ENCODE measurements at places on chromosomes 7 and 10.

GRCh38 chr7:155818154-155818819, 6.0 kb upstream of the SHH start:
- DNase-seq, result no peak

- DNase-seq, result no peak
Measured at GRCh38 chr10:94423627-94424026, 21.3 kb downstream of the TBC1D12 start.

- no peak for DNase-seq
Measured at GRCh38 chr10:11003679-11004078, 14.0 kb upstream of the CELF2 start.

DNA sequence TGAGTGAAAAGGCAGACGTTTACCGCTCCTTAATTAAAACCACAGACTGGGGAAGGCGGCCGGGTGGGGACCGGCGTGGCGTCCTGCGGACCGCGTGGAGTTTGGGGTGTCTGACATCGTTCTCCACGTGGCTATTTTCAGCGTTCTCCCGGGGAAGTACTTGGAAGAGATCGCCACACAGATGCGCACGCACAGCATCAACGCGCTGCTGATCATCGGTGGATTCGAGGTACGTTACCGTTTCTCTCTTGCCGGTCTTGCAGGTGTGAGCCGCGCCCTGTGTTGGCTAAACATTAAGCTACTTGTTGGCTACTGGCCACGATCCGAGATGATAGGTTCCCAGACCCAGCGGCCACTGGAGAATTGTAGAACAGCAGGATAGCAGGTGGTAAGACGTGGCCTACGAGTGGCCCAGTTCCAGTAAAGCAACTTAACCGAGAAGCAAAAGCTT, 51.3 kb downstream of the PFKP start:
- no peak for DNase-seq

DNA sequence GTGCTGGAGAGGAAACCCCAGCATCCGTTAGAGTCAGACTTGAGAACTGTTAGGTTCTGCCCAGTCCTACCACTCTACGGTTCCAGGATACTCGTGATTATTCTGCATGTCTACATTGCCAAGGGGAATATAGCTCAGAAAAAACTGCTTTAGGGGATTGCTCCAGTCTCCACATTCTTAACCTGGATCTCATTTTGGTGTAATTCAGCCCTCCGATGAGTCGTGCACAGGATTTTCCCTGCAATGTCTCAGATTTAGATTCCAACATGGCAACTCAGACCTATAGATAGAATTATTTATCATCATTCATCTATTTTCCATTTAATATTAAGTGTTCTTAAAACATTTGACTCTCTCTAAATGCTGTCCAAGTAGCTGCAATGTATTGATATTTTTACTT, 121.1 kb upstream of the ZEB1 start:
- DNase-seq, result no peak

DNA sequence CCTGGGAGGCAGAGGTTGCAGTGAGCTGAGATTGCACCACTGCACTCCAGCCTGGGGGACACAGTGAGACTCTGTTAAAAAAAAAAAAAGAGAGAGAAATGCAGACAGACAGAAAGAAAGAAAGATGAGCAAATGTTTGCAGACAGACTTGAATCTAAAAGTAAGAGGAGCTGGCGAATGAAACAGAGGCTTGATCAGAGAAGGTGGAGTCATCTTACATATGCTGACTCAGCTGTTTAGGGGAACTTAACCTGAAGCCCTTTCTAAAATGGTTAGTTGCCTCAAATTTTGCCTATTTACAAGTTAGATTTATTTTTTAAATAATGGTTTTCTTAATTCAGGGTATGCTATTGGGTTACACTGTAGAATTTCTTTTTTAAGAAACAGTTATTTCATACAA, 5.4 kb downstream of the FAM171A1 start:
- DNase-seq, result no peak

DNA sequence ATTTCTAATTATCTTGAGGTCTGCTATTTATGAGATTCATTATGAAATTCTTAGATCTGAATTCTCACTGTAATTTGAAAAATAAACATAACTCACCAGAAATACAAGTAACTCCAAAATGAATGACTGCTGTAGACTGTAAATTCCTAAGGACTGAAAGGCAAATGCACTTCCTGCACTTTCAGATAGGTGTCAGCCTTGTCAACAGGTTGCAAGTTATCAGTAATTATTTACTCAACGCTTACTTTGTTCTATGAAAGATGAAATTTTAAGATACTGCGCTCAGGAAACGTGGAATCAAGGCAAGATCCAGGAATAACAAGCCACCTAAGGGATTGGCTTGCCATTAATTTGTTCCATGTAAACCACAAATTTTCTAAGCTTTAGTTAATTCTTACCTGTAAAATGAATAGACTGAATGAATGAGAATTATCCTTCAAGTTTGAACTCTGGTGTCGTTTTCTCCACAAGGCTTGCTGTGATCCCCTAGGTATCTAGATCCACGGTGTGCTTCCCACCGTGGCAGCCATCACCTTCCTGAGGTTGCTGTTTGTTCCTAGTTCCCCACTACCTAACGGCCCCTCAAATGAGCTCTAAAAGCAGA, 12.6 kb downstream of the DHX32 start:
- no peak for DNase-seq

DNA sequence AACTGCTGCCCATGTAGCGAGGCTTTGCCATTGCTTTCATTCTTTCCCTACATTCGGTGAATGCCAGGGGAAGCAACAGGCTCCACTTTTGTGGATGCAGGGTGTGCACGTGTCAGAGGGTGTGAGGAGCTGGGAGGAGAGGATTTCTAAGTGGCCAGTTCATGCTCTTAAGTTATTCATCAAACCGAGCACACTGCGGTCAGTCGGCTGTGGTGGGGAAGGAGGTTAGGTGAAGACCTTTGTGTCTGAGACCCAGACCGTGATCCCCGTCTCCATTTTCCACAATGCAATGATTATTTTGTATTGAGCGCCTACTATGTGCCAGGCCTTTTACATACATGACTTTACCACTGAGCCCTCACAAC, 438.6 kb upstream of the GALNT17 start:
- no peak for DNase-seq

GRCh38 chr7:155961241-155962190, 149.3 kb upstream of the SHH start:
- DNase-seq, result no peak

DNA sequence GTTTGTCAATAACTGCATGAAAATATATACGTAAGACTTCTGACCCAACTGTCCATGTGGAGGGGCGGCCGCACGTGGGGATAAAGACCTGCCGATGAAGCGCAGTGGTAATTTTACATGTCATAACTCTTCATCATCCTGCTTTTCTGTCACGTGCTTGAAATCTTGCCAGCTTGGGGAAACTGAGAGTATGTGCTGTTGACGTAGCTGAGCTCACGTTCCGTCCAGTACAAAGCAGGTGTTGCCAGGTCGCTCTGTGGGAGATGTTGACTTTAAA, 105.1 kb downstream of the INPP5A start:
- no peak for DNase-seq

DNA sequence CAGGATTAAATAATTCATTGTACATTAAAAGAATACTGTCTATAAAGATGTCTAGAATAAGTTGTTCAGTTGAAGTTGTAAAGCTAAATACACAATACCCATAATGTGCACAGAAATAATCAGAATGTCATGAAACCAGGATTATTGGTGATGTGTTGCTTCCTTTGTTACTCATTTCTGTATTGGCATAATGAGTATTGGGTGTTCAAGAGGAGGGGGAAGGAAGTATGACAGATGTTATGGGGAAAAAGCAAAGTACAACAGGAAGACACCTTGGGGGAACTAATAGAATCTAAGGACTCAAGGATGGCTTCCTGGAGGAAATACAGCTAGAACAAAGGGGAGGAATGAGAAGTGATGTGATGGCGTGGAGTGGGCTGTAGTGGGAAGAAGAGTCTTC, 15.0 kb downstream of the ANKRD1 start:
- DNase-seq, result no peak

DNA sequence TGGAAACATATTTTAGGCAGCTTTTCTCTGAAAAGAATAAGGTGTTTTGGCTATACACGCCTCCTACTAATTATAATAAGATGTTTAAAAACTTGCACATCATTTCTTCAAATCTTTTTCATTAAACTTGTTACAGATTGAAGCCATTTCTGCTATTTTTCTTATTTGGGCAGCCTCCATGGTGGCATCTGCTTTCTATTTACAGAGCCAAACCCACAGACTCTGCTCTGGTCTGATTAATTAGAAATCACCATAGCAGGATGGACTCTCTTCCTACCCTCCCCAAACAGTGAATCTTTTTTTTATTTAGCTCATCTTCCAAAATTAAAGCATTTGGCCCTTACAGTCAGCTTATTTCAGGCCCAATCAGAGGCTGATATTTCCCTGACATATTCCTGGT, 85.7 kb upstream of the AOAH start:
- no peak for DNase-seq

GRCh38 chr10:31099664-31100063, 68.0 kb upstream of the ZNF438 start:
- DNase-seq, result no peak

DNA sequence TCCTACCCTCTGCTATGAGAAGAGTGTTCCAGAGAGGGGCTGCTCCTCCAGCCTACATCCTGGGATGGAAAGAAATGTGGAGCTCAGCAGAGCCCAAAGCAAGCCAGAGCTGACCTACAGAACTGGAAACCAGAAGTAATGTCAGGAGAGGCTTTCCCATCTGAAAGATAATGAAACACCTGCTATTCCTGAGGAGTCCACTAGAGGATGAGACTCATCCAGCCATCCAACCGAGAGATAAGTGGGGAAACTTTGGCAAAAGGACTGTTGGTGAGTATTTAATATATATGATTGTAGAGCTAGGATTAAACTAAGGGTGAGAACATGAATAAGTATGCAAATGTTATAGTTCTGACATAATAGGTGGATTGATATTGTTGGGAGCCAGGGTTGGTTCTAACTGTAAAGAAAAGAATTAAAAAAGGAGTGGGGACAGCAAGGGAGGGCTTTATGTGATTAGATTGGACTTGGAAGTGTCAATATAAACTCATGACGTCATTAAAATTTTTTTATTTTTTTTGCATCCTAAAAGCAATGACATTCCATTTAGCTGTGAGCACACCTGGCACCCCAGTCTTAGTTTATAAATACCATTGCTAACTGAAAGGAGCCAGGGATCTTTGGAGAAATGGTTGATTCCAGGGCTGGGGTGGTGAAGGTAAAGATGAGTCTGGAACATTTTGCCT, 312.8 kb upstream of the NFE2L3 start:
- DNase-seq, result no peak

DNA sequence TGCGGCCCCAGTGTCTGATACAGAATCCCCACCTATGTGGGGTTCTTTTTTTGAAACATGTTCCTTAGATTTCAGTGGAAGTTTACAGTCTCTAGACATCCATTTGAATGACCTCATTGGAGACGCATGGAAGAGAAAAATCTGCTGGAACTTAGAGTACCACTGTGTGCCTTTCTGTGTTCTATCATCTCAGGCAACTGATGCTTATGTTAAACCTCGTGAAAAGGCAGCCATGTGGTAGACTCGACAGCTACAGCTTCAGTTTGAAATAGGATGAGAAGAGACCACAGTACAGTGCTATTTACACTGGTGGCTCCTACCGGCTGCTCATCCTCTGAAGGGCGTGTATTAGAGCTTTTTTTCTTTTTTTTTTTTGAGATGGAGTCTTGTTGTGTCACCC, 74.4 kb downstream of the FAM171A1 start:
- DNase-seq, result no peak

- no peak for DNase-seq
Measured at GRCh38 chr10:80502621-80503583, 34.8 kb upstream of the SH2D4B start.

DNA sequence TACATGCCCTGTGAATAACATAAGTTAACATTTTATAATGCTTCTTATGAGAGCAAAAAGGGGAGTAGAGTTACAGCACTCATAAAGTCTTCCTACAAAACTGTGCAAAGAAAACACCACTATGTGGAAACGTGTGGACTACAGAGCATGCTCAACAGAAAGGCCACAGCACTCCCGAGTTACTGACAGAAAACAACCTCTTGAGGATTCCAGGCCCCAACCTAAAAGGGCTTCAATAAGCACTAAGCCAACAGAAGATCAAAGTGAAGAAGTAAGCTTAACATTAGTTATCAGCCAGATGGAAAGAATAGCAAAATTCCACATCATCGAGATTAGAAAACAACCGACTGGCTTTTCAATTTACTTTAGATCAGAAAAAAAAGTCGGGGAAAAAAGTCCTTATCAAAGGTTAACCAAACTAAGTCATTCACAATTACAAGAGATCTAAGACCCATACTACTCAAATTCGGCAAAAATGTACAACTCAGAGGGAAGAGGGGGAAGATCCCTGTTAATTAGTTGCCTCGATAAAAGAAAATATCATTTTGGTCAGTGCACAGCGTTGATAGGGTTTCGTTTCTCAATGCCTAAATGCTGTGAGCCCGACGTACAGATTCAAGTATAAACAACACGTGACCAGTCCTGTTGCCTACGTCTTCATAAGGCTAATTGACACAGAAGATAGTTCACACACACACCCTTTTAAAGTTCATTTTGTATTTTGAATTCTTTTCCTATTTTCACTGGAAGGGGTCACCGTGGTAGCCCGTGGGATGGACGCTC, 1.4 kb downstream of the KBTBD2 start:
- peak; percentile 32 for DNase-seq

DNA sequence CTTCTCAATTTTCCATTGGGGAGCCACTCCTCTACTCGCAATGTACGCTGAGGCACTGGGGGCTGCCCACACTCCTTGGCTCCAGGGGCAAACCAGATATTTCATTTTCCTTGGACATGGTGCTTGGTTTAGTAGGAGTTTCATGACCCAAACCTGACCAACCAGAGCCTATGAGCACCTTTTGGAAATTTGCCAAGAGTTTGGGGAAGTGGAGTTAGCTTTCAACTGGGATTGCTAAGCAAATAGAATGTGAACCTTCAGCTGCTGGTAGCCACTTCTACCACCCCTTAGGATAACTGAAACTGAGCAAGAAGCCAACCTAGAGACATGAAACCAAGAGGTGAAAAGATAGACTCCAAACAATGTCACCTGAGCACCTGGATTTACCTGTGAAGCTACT, 74.9 kb upstream of the COL13A1 start:
- no peak for DNase-seq

GRCh38 chr7:148698007-148698396, 701 bp upstream of the CUL1 start:
- DNase-seq, result no peak

- DNase-seq, result no peak
Measured at GRCh38 chr7:88480896-88481295, 174.2 kb upstream of the STEAP4 start.

DNA sequence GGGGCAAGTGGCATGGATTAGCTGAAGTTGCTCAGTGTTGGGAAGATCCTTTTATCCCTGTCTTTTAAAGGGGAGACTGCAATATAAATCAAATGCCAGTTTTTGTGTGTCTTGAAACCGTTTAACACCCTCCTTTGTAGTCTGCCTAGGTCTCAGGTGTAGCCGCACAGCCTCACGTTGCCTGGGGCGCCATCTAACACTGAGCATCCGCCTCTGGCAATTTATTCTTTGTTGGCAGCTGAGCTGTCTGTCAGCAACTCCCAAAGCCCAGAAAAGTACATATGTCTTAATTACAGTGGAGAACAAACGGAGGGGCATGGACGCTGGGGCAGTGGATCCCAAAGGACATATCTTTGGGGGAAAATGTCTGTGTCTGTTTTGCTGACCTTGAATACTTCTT, 254.7 kb downstream of the STK31 start:
- DNase-seq, result no peak

GRCh38 chr10:76738991-76739390, 898.6 kb downstream of the KCNMA1 start:
- DNase-seq, result no peak

GRCh38 chr7:100943693-100944092, 5.6 kb upstream of the MUC3A start:
- no peak for DNase-seq
